ENCODE measurements at places on chromosomes 7 and 10.

DNA sequence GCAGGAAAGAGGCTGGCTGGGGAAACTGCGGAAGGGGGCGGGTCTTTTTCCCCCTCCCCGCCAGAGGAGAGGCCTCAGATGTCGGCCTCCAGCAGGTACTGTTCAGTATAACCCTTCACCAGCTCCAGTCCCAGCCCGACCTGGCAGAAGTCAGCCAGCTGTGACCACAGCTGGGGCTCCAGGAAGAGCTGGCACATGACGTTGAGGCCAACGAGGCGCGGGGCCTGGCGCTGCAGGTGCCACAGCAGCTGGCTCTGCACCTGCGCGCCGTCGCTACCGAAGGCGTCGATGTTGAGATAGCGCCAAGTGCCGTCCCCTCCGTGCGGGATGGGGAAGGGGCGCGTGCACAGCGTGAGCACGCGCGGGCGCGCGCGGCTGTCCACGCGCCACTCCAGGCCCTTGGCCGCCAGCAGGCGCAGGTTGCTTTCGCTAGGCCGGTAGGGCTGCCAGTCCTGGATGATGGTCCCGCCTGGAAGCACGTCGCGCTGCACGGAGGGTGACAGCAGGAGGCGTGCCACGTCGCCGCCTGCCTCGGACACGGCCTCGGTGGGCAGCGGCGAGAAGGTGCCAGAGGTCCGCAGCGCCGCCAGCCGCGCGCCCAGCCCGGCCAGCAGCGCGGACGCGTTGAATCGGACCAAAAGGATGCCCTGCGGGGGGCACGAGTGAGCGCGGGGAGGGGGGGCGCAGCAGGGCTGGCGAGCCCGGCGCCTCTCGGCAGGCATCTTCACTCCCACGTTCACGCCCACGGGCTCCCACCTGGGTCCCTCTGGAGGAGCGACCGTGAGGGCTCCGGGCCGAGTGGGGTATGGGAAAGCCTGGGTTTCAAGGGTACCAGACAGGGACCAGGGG, 6.9 kb upstream of the VGF start:
- DNase-seq: no peak

DNA sequence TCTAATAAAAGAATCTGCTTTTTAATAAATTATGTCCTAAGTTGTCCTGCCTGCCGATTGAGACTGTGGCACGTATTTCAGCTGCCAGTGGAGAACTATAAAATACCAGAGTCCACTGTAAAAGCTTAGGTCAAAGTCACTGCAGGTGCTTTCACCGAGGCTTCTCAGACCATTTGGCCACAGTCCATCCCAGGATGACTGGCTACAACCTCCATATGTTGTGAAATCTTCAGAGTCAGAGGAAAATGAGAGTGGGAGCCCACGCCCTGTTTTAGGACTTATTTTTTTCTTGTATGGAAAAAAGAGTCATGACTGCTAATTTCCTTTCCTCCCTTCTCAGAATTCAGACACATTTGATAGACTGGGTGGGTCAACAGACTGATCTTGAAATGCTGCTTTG, 182.9 kb downstream of the ANK3 start:
- DNase-seq: no peak

DNA sequence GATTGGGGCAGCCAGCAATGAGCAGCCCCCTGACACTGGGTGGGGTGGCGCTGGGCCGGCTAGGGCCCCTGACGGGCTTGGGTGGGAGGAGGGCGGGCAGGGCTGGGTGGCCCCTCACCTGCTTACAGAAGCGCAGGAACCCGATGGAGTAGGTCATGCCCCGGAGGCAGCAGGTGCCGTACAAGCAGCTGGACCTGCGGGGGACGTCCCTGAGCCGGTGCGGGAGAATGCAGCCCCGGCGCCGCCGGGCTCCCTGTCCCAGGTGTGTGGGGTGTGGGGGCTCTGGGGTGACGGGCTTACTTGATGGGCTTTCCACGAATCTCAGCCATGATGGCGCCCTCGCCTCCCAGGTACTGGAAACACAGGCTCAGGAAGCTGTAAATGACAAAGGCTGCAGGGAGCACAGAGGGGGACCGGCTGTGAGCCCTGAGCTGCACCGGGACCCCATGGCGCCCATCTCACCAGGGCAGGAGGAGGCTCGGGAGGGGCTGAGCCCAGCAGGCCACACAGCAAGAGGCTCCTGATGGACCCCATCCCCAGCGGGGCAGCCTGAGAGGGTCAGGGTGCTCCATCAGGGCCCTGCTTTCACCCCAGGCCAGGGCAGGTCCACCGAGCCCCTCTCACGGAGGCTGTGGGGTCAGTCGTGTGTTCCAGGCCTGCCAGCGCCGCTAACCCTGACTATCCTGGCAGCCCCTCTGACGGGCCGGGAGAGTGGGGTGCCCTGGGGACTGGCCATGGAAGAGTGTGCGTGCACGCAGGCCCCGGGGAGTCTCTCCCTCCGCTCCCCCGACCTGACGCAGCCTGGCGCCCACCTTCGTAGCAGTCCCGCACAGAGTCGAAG, 5.8 kb downstream of the TMEM184A start:
- DNase-seq: no peak

- DNase-seq: no peak
Measured at GRCh38 chr7:52547308-52547910, 488.0 kb upstream of the POM121L12 start.

DNA sequence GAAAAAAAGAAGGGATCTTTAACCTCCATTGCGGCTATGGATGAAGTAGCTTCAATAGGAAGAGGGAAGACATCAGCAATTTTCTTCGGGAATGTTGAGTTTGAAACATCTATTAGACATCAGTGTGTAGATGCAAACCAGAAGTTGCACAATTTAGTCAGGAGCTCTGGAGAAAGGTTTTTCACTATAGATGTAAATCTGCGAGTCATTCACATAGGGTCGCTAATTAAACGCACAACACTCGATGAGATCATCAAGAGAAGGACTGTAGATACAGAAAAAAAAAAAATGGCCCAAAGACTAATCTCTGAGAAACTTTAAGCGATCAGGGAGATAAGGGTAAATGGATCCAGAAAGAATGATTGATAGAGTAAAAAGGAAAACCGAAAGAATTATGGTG, 61.7 kb upstream of the TES start:
- no peak for DNase-seq

GRCh38 chr7:80671744-80672143, 33.3 kb downstream of the CD36 start:
- no peak for DNase-seq

DNA sequence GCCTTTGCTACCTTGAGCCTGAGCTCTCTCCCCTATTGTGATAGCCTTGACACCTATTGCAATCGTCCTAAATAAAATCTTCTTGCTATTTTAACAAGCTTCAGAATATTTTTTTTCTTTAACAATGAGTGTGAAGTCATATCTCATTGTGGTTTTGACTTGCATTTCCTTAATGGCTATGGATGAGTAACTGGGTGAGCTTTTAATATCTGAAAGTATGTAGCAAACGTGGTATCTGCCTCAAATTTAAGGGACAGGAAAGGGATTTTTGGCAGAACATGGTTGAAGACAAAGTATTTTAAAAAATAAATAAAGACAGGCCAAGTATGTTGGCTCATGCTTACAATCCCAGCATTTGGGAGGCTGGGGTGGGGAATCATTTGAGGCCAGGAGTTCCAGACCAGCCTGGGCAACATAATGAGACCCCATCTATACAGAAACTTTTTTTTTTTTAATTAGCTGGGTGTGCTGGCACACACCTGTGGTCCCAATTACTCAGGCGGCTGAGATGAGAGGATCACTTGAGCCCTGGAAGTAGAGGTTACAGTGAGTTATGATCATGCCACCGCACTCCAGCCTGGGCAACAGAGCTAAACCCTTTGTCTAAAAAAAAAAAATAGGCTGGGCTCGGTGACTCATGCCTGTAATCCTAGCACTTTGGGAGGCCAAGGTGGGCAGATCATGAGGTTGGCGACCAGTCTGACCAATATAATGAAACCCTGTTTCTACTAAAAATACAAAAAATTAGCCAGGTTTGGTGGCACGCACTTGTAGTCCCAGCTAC, 319.3 kb upstream of the NRP1 start:
- no peak for DNase-seq

DNA sequence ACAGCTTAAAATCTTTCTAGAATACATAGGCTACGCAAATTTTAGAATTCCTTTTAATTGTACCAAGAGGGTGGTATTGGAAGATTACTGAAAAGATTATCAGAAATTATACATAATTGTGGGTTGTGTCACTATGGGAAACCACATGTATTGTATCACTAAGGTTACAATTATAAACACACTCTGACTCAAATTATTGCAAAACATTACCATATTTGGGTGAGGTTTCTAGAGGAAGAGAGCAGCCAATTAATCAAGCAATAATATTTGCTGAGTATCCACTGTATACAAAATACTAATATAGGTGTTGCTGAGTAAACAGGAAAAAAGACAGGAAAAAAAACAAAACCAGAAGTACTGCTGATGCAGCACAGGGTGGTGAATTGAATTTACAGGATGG, 3.1 kb upstream of the CAPZA2 start:
- DNase-seq: no peak

GRCh38 chr7:47786557-47787248, 161.6 kb downstream of the PKD1L1 start:
- DNase-seq: no peak

Measured in stimulated activated CD8-positive, alpha-beta memory T cell treated with anti-CD3 and anti-CD28 coated beads, Interleukin-4, amount 100 ng/mL, for 24 hours (primary cell).